Activated CD4-positive, alpha-beta memory T cell treated with anti-CD3 and anti-CD28 coated beads for 36 hours (primary cell): ENCODE measurements at places on chromosomes 5 and 9. TPM values are rescaled to one million over a fixed set of nuclear protein-coding genes. Genes with fewer than 3 reads are reported as not detected.

MROH2B gene
- not detected for total RNA-seq

GABBR2 gene
- total RNA-seq, result not detected

DNA sequence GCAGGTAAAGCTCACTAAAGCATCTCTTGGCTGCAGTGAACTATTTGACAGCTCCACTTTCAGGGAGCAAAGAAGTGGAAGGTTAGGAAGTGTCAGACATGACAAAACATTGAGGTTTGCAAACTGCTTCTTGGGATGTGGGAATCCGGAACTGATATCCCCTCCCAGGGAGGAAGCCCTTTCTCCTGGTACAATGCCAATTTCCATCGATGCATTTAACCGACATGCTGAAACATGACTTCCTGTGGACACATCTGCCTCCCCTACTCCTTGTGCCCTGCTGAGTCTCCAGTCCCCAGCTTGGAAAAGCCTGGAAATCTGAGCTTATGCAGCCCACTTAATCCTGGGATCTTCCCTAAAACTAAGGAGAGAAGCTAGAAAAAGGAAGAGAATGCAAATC is 323.1 kb upstream of the DAP start:
- DNase-seq, result no peak

GRCh38 chr9:121486043-121486442 is 13.6 kb downstream of the GGTA1 start:
- no peak for DNase-seq

GRCh38 chr5:2511126-2511525 is 240.4 kb downstream of the IRX2 start:
- DNase-seq, result no peak

- DNase-seq, result no peak
These were observed 9.8 kb upstream of the ABL1 start for GRCh38 chr9:130825351-130825651.

- DNase-seq, result no peak
These were observed 10.6 kb downstream of the HMCN2 start for GRCh38 chr9:130276121-130276520.

GRCh38 chr5:54518146-54518817 is 723 bp downstream of the SNX18 start:
- DNase-seq, result peak; percentile 70

GRCh38 chr5:55706230-55706629 is 5.9 kb downstream of the SLC38A9 start:
- no peak for DNase-seq

ROPN1L gene
- not detected for total RNA-seq

PCDHGB1 gene
- total RNA-seq, result not detected

DNA sequence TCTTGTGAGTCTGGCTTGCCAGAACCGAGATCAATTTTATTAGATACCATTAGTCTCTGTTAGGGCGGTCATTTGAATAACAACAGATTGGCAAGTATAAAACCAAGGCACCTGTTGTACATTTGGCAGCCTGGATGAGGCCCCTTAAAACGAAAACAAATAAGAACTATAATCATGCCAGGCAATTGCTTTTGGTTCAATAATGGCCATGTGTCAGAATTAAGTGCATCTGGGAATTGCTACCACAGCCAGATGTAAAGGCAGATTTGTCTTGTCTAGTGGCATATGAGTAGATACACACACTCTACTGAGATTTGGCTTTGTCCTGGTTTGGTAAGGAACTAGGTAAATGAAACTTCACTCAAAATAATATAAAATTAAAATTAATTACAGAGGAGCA is 1046.2 kb upstream of the DMAC1 start:
- DNase-seq, result no peak

KLF9 gene
- 23.7 TPM for total RNA-seq

PCDHGB3 gene
- total RNA-seq, result 0.10 TPM

- DNase-seq, result peak; percentile 55
These were observed 772 bp downstream of the DCAF10 start for GRCh38 chr9:37801287-37801850.

KLHL3 gene
- total RNA-seq, result 3.0 TPM
